Ovary (tissue), 10 donors: ENCODE measurements at places on chromosomes 2 and 18. TPM values are rescaled to one million over a fixed set of nuclear protein-coding genes. Genes with fewer than 3 reads are reported as not detected.

GRCh38 chr2:239805414-239805813 lies 219.7 kb downstream of the NDUFA10 start:
- no peak for DNase-seq

GRCh38 chr2:61423714-61424113 lies 47.2 kb downstream of the USP34 start:
- DNase-seq: no peak

DNA sequence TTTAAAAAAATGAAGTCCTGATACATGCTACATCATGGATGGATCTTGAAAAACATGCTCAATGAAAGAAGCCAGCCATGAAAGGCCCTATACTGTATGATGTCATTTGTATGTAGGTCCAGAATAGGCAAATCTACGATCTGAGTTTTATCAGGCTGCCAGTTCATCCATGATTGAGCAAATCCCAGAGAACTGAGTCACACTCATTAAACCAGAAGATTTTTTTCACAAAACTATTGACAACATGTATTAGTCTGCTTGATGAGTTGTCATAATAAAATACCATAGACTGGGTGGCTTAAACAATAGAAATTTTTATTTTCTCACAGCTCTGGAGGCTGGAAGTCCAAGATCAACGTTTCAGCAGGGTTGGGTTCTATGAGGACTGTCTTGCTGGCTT lies 130.7 kb downstream of the MREG start:
- DNase-seq: no peak

- DNase-seq: no peak
These were observed 148.3 kb upstream of the NXPH2 start for GRCh38 chr2:138928374-138929021.

DNA sequence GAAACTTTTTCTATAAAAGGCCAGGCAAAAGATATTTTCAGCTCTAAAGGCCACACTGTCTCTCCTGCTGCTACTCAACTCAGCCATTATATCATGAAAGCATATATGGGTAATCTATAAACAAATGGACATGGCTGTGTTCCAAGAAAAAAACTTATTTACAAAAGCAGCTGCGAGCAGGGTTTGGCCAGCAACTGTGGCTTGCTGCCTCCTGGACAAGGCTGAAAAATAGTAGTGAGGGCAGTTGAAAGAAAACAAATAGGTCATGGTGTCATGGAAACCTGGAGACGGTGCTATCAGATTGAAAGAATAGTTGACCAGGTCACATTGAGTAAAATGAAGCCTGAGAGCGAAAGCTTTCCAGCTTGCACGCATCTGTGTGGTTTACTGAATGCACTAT lies 89.2 kb upstream of the LRATD1 start:
- DNase-seq: no peak

GRCh38 chr2:60641811-60642788 lies 88.6 kb upstream of the BCL11A start:
- DNase-seq: no peak

DNA sequence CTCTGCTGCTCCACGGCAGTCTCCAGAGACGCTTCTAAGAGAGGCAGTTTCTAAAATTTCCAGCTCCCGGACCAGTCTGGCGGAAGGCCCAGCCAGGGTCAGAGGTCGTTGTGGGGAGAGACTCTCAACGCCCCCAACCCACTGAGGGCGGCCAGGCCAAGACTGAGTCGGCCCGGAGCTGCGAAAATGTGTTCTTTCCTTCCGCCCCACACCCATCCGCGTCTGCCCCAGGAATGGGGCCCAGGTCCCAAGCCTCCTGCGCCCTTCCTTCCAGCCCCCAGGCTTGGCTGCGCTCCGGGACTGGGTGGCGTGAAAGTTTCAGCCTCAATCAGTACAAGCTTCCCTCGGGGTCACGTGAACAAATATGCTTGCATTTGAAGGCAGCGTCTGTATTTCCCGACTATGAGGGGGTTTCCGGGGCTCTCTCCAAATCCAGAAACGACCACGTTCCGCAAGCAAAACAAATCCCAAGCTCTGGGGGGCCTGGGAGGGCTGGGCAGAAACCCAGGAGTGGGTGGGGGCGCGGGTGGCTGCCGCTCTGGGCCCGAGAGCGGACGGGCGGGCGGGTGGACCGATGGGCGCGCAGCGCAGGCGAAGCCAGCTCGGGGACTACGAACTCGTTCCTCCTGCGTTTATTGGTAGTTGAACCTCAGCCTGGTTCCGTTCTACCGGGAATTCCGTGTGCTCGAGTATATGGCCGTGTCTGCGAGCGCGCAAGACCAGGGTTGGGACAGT lies 3.3 kb downstream of the HOXD3 start:
- DNase-seq: no peak

GRCh38 chr2:96912346-96913116 lies 42.7 kb upstream of the SEMA4C start:
- no peak for DNase-seq

DNA sequence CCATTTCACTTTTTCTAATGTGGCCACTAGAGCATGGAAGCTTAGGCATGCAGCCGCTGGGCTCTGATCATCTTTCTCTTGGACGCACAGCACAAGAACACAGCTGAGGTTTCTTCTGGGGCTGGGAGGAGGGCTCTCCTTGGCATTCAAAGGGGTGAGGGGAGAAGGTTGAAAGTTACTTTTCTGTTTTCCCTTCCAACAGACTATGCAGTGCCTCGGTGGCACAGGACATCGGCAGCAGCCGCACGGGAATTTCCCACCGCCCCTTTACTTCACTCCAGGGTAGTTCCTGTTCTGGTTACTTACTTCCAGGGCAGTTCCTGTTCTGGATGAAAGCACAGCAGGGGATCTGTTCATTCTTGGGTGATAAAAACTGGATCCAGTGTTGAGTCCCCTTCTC lies 18.9 kb upstream of the MAL start:
- no peak for DNase-seq

DNA sequence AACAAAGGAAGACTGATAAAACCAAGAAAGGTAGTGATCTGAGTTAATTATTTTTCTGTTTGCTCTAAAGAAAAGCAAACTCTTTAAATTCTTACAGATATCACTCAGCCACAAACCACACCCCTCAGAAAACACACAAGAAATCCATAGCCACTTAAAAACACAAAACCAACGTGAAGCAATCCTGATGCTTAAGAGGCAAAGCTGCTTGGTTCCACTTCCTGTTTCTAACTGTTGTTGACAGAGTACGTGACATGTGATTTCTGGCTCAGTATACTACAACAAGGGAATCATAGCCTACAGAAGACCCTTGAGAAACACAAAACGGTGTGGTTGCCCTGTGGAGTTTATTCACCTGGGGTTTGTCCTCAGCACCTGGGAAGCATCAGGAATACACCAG lies 240.9 kb upstream of the APCDD1 start:
- no peak for DNase-seq

DNA sequence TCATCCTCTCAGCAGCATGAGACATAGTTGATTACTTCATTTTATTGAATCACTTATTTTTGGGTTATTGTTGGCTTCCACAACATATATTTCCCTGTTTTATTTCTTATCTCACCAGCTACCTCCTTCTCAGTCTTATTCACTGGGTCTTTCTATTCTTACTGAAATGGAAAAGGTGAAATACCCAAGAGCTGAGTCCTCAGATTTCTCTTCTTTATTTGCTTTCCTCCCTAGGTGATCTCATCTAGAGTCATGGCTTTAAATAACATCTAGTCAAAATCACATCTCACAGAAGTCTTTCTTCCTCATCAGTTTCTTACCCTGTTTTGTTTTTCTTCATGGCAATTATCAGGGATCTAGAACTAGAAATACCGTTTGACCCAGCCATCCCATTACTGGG lies 105.0 kb upstream of the RBBP8 start:
- no peak for DNase-seq

DNA sequence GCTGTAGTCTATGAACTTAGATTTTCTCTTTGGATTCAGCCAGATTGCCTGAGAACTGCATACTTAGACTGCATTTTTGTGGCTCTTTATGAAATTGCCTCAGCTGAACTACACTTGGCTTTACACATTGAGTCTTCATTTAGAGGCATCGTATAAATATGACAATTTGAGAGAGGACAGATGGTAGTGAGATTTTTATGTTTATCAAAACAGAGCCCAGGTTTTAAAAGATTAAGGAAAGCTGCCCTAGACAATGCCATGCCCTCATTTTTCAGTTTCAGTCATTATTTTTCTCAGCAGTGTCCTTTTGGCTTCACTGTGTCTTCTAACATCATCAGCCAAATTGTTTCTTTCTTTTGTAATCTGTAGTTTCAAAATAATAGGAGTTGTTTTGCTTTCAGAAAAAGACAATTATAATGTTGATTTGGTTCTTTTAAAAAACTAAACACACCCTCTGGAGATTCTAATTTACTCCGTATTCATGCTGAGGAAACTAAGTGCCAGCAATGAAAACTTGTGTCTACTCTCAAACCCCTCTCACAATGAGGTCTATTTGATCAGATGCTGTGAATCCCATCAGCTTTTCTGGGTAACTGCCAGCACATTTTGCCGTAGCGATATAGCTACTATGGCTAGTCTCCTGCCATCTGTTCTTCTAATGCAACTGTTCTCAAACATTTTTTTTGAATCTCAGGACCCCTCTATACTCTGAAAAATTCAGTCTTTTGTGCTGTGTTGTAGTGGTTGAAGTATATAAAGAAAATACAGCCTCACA lies 46.2 kb downstream of the TWSG1 start:
- DNase-seq: no peak

DNA sequence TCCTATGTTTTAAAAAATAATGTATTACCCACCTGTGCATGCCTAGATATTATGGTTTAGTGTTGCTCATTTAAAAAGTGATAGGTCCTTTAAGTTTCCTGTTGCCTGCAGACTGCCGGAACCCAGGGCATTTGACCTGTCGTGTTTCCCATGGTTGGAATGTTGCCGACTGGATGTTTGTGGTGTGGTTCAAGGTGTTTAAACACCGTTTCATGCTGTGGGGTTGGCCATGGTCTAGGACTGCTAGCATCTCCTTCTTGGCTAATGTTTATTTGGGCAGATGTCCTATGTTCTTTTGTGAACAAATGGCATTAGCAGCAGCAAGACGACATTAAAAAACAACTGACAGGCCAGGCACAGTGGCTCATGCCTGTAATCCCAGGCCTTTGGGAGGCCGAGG lies 92.9 kb upstream of the LMAN1 start:
- no peak for DNase-seq

DNA sequence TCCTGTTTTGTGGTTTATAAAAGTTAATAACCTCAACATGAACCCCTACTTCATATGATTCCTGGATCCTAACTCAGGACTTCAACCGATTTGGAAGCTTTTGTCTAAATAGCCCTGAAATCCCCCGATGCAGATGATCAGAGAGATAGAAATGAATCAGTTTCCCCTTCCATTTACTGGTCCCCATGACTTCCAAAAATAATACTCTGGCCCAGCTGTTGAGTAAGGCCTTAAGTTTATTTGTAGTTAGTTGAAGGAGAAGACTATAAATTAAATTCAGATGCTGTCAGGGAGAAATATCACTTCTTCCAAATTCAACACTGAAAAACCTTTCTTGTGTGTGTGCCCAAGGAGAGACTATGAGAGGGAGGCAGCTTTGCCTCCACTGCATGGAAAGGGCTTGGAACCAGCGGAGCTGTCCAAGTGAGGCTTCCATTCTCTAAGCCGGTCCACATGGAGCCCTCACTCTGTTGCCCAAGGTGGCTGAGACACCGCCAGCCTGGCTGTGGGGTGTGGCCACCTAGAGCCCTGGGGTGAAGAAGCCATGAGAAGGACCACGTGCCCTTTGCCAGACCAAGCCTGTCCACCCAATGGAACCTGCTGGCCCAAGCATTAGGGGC lies 53.6 kb downstream of the PIEZO2 start:
- DNase-seq: no peak

GRCh38 chr2:25259737-25260124 lies 82.0 kb downstream of the DNMT3A start:
- no peak for DNase-seq

GRCh38 chr2:159145745-159146354 lies 140.7 kb downstream of the WDSUB1 start:
- DNase-seq: no peak

GRCh38 chr2:42935692-42936671 lies 143.6 kb upstream of the HAAO start:
- DNase-seq: no peak

GRCh38 chr2:231717281-231718171 lies 9.2 kb downstream of the PTMA start:
- no peak for DNase-seq

GRCh38 chr18:7021994-7022840 lies 95.4 kb downstream of the LAMA1 start:
- no peak for DNase-seq

GRCh38 chr18:34643989-34644388 lies 66.1 kb upstream of the DTNA start:
- DNase-seq: no peak

DNA sequence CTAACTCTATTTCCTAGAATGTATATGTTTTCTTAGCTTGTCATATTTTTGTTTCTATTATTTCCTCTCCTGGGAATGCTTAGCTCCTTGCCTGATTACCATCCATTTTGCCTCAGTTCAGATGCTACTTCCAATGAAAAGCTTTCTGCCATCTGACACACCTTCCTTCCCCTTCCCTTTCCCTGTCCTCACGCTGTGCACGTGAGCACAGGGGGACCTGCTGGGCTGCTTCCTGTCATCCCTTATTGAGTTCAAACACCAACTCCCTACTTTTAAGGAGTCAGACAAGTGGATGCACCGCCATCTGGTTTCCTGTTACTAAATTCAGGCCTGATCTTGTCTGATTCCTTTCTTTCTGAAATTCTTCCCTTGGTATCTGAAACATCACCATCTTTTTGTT lies 2.4 kb upstream of the INO80C start:
- DNase-seq: no peak

- DNase-seq: no peak
These were observed 88.6 kb downstream of the KCNH7 start for GRCh38 chr2:162749994-162750393.

DNA sequence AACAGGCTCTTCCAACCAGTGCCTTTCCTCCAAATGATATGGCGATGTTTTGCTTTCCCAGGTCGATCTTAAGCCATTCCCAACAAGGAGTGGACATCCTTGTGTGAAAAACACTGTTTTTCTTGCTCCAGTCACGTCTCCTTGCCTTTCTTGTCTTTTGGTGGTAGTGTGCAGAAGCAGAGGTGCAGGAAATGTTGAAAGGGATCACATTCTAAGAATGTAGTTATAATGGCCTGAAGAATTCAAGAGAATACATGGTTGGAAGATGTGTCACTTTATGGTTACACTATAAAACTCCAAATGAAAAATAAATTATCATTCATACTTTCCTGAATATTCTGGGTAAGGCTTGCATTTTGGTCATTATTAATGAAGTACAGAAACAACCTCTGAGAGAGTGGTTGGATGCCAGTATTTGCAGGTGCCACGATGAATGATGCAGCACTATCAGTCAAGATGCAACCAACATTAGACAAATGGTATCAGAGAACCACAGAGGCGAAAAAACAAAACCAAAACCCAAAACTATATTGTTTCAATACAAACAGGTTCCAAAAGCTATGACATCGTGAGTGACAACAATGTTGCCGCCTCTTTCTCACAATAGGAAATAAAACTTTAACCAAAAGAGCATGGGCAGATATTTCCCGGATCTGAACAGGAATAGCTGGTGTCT lies 27.5 kb upstream of the POLE4 start:
- no peak for DNase-seq

The KCTD1 gene
- total RNA-seq: 30.8 TPM

The CD302 gene
- total RNA-seq: 40.5 TPM

The FTCDNL1 gene
- total RNA-seq: 3.4 TPM

The FAM110C gene
- 7.3 TPM for total RNA-seq

The PTCD3 gene
- 98.5 TPM for total RNA-seq

The SGPP2 gene
- total RNA-seq: 1.4 TPM

The HJURP gene
- not detected for total RNA-seq

The TMEFF2 gene
- 0.10 TPM for total RNA-seq

The HMSD gene
- total RNA-seq: not detected

The LHCGR gene
- 2.3 TPM for total RNA-seq

The IL1R2 gene
- 0.51 TPM for total RNA-seq

The GPR45 gene
- total RNA-seq: not detected

The ANKRD30BL gene
- total RNA-seq: 1.2 TPM

The EN1 gene
- not detected for total RNA-seq

The SOX11 gene
- total RNA-seq: 0.03 TPM
